Thoracic aorta endothelial cell (primary cell): ENCODE measurements at places on chromosomes 13 and 19. TPM values are rescaled to one million over a fixed set of nuclear protein-coding genes. Genes with fewer than 3 reads are reported as not detected.

Gene LSR
- 0.27 and 0.36 TPM in 2 replicates for total RNA-seq

Gene ZNF358
- 27.0 and 32.0 TPM in 2 replicates for total RNA-seq

Gene NCR1
- total RNA-seq, result not detected in 2 replicates

Gene PSG2
- total RNA-seq, result not detected in 2 replicates

Gene BTBD2
- total RNA-seq, result 39.5 and 59.9 TPM in 2 replicates

Gene OSCAR
- total RNA-seq, result not detected in 2 replicates

Gene TUBGCP3
- total RNA-seq, result 32.4 and 36.0 TPM in 2 replicates

Gene SPIB
- total RNA-seq, result not detected in 2 replicates

Gene LRRC25
- total RNA-seq, result not detected in 2 replicates

Gene PTPRH
- total RNA-seq, result 0.22 and 0.53 TPM in 2 replicates

Gene FUT2
- not detected in 2 replicates for total RNA-seq

Gene SULT2A1
- not detected in 2 replicates for total RNA-seq

Gene KLK8
- not detected in 2 replicates for total RNA-seq

Gene ZNF223
- 5.6 and 6.3 TPM in 2 replicates for total RNA-seq

Gene BEST2
- total RNA-seq, result not detected in 2 replicates

Gene ZC3H13
- total RNA-seq, result 27.7 and 29.4 TPM in 2 replicates

Gene CGB5
- total RNA-seq, result 0.22 TPM in 1 of 2 replicates, not detected in the other

Gene GARIN5A
- not detected in 2 replicates for total RNA-seq

Gene LATS2
- 54.9 and 61.8 TPM in 2 replicates for total RNA-seq

Gene LGALS4
- 0.13 TPM in 1 of 2 replicates, not detected in the other for total RNA-seq

Gene TTC9B
- total RNA-seq, result not detected in 2 replicates

Gene ZNF567
- 7.6 and 8.0 TPM in 2 replicates for total RNA-seq

Gene LRRC63
- not detected in 2 replicates for total RNA-seq

Gene ZNF724
- total RNA-seq, result 11.0 and 12.9 TPM in 2 replicates

Gene MAP2K2
- total RNA-seq, result 143 and 156 TPM in 2 replicates

Gene ZNF83
- total RNA-seq, result 47.5 and 53.6 TPM in 2 replicates

Gene SIAH3
- total RNA-seq, result not detected in 2 replicates

Gene EDNRB
- total RNA-seq, result 0.22 and 1.7 TPM in 2 replicates
